ENCODE measurements at places on chromosomes 11 and 22. TPM values are rescaled to one million over a fixed set of nuclear protein-coding genes. Genes with fewer than 3 reads are reported as not detected.

DNA sequence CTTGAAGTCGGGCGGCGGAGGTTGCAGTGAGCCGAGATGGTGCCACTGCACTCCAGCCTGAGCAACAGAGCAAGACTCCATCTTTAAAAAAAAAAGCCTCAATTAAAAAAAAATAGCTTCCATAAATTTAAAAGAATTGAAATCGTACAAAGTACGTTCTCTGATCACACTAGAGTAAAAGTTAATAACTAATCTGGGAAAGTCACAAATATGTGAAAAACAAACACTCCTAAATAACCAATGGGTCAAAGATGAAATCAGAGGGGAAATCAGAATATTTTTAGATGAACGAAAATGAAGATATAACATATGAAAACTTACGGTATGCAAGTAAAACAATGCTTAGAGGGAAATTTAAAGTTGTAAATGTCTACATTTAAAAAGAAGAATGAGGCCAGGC is 19.8 kb downstream of the NEFH start:
- DNase-seq = no peak

- no peak for DNase-seq
Measured at GRCh38 chr11:32161293-32161692, 70.4 kb downstream of the RCN1 start.

GRCh38 chr11:67438158-67438902 is 848 bp upstream of the PTPRCAP start:
- no peak for DNase-seq

- DNase-seq = no peak
Measured at GRCh38 chr11:10439351-10439750, 15.7 kb upstream of the AMPD3 start.

GRCh38 chr11:65896034-65896999 is 3.9 kb downstream of the FOSL1 start:
- DNase-seq = no peak

DNA sequence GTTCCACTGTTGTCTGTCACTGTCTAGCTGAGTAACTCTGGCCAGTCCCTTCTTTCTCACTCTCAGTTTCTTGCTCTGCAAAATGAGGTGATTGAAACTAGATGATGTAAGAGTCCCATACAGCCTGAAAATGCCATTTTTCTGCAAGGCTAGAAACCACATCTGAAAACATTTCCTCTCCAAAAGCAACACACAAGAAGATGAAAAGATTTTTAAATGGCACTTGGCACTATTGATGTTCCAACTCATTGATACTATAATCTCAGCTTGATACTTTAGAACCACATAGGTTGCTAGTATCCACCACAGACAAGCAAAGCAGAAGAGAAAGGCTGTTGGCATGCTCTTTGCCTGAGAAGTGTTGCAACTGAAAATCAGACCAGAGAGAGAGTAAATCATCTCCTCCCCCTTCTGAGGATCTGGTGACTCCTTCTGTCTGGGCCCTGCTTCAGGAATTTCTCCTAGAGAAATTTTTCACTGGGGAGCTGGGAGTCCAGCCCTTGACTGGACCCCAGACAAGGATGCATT is 1217.9 kb downstream of the LRRC4C start:
- no peak for DNase-seq

GRCh38 chr11:74269161-74269811 is 42.2 kb downstream of the P4HA3 start:
- DNase-seq = no peak

- peak; percentile 75 for DNase-seq
Measured at GRCh38 chr11:119108146-119108856, 1.2 kb downstream of the C2CD2L start.

DNA sequence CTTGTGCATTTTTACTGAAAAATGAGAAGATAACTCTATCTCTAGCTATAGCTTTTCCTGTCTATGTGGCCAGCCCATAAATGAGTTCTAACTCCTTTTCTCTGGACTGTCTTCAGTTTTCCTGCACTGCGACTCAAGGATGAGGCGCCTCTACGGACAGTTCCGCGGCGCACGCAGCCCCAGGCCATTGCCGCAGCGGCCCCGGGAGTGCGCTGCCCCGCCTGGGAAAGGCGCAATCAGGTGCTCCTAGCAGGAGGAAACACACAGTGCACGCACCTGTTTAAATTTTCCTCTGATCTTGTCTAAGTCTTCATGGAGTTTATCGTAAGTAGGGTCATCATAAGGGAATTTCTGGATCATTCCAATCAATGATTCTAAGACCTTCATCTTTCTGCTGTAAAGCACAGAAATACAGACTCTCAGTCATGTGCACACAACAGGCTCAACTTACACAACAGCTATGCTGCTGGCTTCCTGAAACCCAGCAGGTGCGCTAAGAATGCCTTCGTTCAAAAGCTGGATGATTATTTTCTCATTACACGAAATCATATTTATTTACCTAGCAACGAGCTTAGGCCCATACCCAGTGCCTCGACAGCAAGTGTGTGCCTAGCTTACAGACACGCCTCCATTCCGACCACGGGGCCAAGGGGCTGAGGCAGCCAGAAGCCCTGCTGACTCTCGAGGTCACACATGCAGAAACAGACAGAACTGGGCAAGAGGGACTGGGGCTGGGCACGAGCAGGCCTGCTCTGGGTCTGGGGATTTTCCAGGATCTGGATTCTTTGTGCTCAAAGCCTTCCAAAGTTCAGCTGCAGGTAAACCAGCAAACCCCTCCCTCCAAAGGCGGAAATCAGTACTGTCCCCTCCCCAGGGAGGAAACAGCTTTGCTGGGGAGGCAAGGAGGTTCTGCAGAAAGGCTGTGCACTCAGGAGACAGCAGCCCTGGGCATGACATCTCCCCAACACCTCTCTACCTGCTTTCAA is 7.2 kb downstream of the LTO1 start:
- no peak for DNase-seq

DNA sequence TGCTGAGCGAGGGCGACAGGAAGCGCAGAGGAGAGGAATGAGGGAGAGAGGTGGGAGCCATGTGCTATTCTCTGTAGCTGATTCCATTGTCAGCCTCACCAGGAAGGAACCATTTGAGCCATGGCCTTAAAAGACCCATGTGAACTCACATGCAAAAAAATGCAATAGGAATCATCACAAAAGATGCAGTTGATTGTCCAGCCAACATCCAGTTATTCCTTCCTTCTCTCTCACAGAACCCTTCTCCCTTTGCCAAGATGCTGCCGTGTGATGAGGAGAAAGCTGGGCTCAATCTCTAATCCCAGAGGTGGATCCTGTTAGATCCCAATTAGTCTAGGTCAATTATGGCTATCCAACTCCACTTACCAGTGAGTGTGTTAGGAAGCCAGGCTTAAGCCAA is 58.2 kb upstream of the RRAS2 start:
- no peak for DNase-seq

DNA sequence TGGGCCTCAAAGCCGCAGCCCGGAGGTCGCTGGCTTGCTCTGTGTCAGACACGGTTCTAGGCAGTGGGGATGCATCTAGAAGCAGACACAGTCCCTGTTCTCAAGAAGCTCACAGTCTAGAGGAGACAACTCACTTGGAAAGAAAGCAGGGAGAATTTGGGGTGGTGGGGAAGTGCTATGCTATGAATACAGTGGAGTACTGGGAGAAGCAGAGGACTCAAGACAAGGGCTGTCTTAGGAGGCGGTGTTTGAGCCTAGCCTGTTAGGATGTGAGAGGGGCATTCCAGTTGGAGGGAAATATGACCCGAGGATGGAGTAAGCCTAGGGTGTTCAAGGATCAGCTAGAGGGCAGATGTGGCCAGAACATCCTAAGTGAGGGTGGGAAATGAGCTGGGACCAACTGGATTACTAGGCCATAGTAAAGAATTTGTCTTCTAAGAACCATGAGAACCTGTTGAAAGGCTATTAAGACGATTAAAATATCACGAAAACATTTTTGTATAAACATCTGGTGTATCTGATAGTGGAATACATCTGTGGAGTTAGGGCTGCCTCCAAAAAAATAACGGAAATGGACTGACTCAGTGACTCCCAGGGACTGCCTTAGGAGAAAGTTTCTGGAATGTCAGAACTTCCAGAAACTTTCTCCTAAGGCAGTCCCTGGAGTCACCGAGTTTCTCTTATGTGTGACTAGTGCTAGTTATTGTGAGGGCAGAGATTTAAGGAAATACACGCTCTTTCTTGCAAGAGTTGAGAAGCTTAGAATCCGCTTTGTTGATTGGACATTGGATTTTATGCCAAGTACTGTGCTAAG is 1.1 kb upstream of the PITPNB start:
- no peak for DNase-seq

GRCh38 chr11:62552485-62553079 is 6.0 kb upstream of the AHNAK start:
- DNase-seq = no peak

The RIMBP3C gene
- not detected for total RNA-seq

The PIK3IP1 gene
- total RNA-seq = 13.7 TPM

The MMP3 gene
- not detected for total RNA-seq
